Stimulated activated naive B cell treated with anti-CD40 and anti-IgM and Interleukin-4, amounts not matched to agents 10 μg/mL and 1 μg/mL and 100 μg/mL, for 72 hours (primary cell): ENCODE measurements at places on chromosomes 3 and 15.

GRCh38 chr3:99549957-99550603 lies 88.3 kb upstream of the COL8A1 start:
- DNase-seq: no peak
- H3K4me1 ChIP-seq: no peaks in the 10 kb centered on the region
- H3K4me3 ChIP-seq: no peak overlapping the region
- H3K27me3 ChIP-seq: no peaks in the 10 kb centered on the region
- no peaks in the 10 kb centered on the region for H3K36me3 ChIP-seq
- H3K27ac ChIP-seq: no peak overlapping the region

DNA sequence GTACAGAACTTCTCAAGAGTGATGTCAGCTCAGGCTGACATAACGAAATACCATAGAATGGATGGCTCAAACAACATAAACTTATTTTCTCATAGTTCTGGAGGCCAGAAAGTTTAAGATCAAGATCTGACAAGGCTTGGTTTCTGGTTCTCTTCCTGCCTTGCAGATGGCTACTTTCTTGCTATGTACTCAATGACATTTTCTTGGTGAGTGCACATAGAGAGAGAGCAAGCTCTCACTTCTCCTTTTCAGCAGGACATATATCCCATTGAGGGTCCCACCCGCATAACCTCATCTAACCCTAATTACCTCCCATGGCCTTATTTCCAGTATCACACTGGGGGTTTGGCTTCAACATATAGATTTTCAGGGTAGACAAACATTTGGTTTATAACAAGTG lies 1072.1 kb downstream of the PLOD2 start:
- H3K36me3 ChIP-seq: no peaks in the 10 kb centered on the region
- H3K4me1 ChIP-seq: peaks cover 4% of the 10 kb centered on the region
- no peak overlapping the region for H3K4me3 ChIP-seq
- H3K27me3 ChIP-seq: no peaks in the 10 kb centered on the region

- no peaks in the 10 kb centered on the region for H3K4me1 ChIP-seq
- H3K27me3 ChIP-seq: peaks cover 18% of the 10 kb centered on the region
- no peak for DNase-seq
Measured at GRCh38 chr3:66655671-66656070, 154.8 kb upstream of the LRIG1 start.

- H3K27ac ChIP-seq: no peak overlapping the region
- H3K4me3 ChIP-seq: no peak overlapping the region
- DNase-seq: no peak
- H3K27me3 ChIP-seq: peaks cover 19% of the 10 kb centered on the region
- no peaks in the 10 kb centered on the region for H3K36me3 ChIP-seq
- no peaks in the 10 kb centered on the region for H3K4me1 ChIP-seq
Measured at GRCh38 chr15:80439140-80439539, 35.0 kb downstream of the ARNT2 start.

GRCh38 chr15:39874890-39875549 lies 45.0 kb downstream of the GPR176 start:
- no peak for DNase-seq
- no peaks in the 10 kb centered on the region for H3K4me1 ChIP-seq
- H3K27me3 ChIP-seq: no peaks in the 10 kb centered on the region
- H3K27ac ChIP-seq: no peak overlapping the region

- no peaks in the 10 kb centered on the region for H3K4me1 ChIP-seq
- DNase-seq: no peak
- no peak overlapping the region for H3K4me3 ChIP-seq
- H3K27me3 ChIP-seq: no peaks in the 10 kb centered on the region
- no peaks in the 10 kb centered on the region for H3K36me3 ChIP-seq
Measured at GRCh38 chr3:55000546-55000945, 72.7 kb upstream of the LRTM1 start.

DNA sequence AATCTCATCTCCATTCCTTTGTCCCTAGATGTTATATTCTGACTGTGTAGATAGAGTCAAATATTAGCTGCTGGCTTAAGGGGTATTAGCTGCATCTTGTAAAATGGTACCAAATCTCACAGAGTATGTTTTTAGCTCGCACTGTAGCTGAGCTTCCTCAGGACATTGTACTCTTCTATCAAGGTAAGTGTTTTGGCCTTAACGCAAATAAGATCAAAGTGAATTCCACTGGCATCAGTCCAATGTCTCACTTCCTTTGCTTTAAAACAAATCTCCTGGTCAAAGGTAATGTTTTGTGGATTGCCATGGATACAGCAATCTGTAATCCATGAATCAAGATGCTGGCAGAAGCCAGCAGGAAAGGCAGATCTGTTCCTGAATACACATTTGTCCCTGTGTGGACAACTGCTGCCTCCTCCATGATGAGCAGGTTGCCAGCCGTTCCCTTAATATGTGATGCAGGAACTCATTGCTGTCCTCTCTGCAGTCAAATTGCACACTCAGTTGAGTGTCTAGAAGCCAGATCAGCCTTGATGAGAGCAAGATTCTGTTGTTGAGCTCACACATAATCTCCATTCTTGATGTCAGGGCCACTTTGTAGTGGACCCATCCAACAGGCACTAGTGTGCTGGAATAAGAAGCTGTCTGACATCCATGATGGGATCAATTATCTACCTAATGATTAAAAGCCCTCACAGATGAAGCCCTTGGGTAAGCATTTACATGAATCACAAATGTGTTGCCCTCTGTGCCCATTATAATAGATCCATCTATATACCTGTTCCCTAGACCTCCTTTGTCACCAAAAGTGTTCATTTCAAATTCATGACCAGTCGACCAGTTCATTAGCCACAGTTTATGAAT lies 96.6 kb upstream of the AGTR1 start:
- DNase-seq: no peak
- no peak overlapping the region for H3K4me3 ChIP-seq
- no peaks in the 10 kb centered on the region for H3K36me3 ChIP-seq
- H3K4me1 ChIP-seq: no peaks in the 10 kb centered on the region

DNA sequence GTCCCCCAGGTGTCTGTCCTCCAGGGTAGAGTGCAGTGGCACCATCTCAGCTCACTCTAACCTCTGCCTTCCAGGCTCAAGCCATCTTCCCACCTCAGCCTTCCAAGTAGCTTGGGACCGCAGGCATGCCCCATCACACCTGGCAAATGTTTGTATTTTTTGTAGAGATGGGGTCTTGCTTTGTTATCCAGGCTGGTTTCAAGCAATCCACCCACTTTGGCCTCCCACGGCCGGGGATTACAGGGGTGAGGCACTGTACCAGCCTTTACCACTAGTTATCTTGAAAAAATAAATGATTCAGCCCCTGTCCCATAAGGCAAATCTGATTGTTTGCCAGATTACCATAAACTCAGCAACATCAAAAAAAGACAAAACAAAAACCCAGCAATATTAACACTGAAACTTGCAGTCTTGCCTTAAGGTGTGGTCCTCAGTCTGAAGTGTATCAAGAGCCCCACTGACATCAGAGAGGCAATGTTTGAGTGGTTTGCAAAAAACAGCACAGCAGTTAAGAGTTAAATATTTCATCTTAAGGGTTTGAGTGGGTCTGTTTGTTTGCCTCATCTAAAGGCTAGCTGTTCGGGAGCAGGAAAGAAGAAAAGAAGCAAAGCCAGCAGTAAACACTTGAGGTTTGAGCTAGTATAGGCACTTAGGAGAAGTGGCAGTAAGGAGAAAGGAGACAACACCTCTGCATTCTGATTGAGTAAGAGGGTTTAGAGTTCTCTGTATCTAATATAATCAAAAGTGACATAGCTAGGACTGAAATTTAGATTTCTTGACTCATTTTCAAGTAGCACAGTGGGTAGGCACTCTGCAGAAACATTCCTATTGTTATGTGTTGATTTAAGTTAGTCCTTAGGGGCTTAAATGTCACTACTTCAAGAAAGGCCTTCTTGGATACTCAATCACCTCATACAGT lies 26.3 kb upstream of the EDEM1 start:
- H3K4me1 ChIP-seq: peaks cover 82% of the 10 kb centered on the region
- H3K36me3 ChIP-seq: peaks cover 33% of the 10 kb centered on the region
- peak overlapping the region; percentile 3 for H3K4me3 ChIP-seq
- no peaks in the 10 kb centered on the region for H3K27me3 ChIP-seq

DNA sequence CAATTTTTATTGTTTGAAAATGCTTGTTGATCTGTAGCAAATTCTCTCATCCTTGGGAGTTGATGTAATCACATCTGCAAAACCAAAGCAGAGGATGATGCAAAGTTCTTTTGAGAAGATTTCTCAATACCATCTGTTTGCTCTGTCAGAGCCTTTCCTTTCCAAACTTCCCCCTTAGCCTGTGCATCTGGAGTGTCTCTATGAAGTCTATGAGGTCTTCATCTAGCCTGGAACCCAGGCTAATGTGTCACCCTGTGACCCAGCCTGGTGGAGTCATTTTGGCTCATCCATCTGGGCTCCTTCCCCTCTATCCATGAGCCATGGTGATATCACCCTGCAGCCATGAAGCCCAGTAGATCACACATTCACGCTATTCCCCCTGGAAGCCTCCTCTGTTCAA lies 123.2 kb upstream of the SLC7A14 start:
- H3K27me3 ChIP-seq: peaks cover 35% of the 10 kb centered on the region
- H3K27ac ChIP-seq: no peak overlapping the region
- no peak overlapping the region for H3K4me3 ChIP-seq
- DNase-seq: no peak
- no peaks in the 10 kb centered on the region for H3K4me1 ChIP-seq

- H3K4me3 ChIP-seq: peak overlapping the region; percentile 51
- DNase-seq: peak; percentile 32
- peak overlapping the region; percentile 90 for H3K27ac ChIP-seq
- H3K36me3 ChIP-seq: peaks cover 8% of the 10 kb centered on the region
- H3K4me1 ChIP-seq: peaks cover 52% of the 10 kb centered on the region
Measured at GRCh38 chr3:195095035-195095703, 175.8 kb downstream of the XXYLT1 start.

DNA sequence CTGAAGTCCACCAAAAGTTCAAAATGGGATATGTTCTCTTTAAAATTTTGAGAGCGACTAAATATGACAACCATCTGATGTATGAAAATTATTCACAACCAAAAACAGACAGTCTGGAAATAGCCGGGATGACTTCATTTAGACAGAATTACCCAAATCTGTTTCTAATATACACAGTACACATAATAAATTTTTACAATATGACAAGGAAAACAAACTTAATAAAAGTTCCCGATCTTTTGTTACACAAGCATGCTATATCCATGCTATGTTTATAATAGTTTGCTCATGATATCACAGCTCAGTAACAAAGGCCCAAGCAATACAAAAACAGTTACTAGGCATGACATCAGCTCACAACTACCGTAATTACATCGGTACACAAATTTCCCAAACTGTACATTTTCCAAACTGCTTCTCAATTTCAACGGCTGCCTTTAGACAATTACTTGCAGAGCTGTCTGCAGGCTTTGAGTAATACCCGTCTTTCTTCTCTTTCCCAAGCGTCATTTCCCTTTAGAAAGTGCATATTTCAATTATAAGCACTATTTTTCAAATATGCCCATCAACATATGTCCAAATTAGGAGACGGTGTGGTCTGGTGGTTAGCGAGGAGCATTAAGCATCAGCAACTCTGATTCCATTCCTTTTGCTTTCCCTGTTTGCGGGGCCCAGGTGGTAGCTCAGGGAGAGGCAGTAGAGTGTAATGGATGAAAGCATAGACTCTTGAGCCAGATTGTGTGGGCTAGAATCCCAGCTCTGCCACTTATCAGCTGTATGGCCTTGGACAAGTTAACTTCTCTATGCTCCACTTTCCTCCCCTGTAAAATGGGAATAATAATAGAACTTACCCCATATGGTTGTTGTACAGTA lies 481.2 kb downstream of the FOXP1 start:
- peak overlapping the region; percentile 89 for H3K27ac ChIP-seq
- peaks cover 49% of the 10 kb centered on the region for H3K36me3 ChIP-seq
- no peak for DNase-seq
- no peaks in the 10 kb centered on the region for H3K27me3 ChIP-seq

- H3K27me3 ChIP-seq: no peaks in the 10 kb centered on the region
- no peaks in the 10 kb centered on the region for H3K4me1 ChIP-seq
- no peak overlapping the region for H3K4me3 ChIP-seq
- H3K36me3 ChIP-seq: no peaks in the 10 kb centered on the region
- no peak overlapping the region for H3K27ac ChIP-seq
- no peak for DNase-seq
Measured at GRCh38 chr3:165725296-165725695, 111.9 kb downstream of the BCHE start.

GRCh38 chr3:189239616-189240015 lies 67.8 kb downstream of the TPRG1 start:
- no peak overlapping the region for H3K27ac ChIP-seq
- peak; percentile 23 for DNase-seq
- H3K36me3 ChIP-seq: peaks cover 5% of the 10 kb centered on the region
- peaks cover 9% of the 10 kb centered on the region for H3K27me3 ChIP-seq

GRCh38 chr3:184248454-184249411 lies at the start of gene ALG3:
Gene ALG3 (minus strand): TSS chr3:184248962. CDS start chr3:184248940, 22 bp downstream.
- H3K36me3 ChIP-seq: peaks cover 13% of the 10 kb centered on the region
- DNase-seq: peak; percentile 79
- peak within 1 kb of the TSS; percentile 100 for H3K27ac ChIP-seq
- H3K27me3 ChIP-seq: no peaks in the 10 kb centered on the region

DNA sequence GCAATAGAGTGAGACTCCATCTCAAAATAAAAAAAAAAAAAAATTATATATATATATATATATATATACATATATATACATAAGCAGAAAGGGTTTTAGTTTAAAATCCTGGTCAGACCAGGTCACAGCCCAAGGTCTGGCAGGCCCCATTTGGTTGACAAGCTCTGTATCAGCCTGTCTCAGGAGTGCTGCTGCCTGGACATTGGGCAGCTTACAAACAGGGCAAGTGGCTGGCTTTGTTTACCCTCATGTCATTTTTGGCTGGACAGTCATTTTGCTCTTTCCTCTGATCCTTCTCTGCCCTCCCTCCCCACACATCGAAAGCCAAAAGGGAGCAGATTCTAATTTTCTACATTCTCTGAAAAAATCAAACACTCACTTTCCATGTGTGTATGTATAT lies 26.7 kb upstream of the KLHL6 start:
- DNase-seq: no peak
- H3K4me1 ChIP-seq: peaks cover 39% of the 10 kb centered on the region
- H3K27me3 ChIP-seq: peaks cover 13% of the 10 kb centered on the region
- no peak overlapping the region for H3K27ac ChIP-seq
- H3K4me3 ChIP-seq: no peak overlapping the region
- H3K36me3 ChIP-seq: no peaks in the 10 kb centered on the region

- H3K4me3 ChIP-seq: no peak overlapping the region
- peaks cover 3% of the 10 kb centered on the region for H3K27me3 ChIP-seq
- no peak overlapping the region for H3K27ac ChIP-seq
- no peaks in the 10 kb centered on the region for H3K36me3 ChIP-seq
- no peak for DNase-seq
Measured at GRCh38 chr3:5613599-5613998, 426.1 kb downstream of the EDEM1 start.

- H3K36me3 ChIP-seq: no peaks in the 10 kb centered on the region
- no peak overlapping the region for H3K4me3 ChIP-seq
- H3K27ac ChIP-seq: no peak overlapping the region
- H3K27me3 ChIP-seq: no peaks in the 10 kb centered on the region
- no peak for DNase-seq
Measured at GRCh38 chr3:190912736-190913135, 50.2 kb upstream of the GMNC start.

- no peak overlapping the region for H3K27ac ChIP-seq
- peaks cover 13% of the 10 kb centered on the region for H3K27me3 ChIP-seq
- H3K4me1 ChIP-seq: no peaks in the 10 kb centered on the region
- no peak overlapping the region for H3K4me3 ChIP-seq
Measured at GRCh38 chr3:44171891-44172290, 69.8 kb upstream of the TOPAZ1 start.

- no peaks in the 10 kb centered on the region for H3K36me3 ChIP-seq
- peaks cover 5% of the 10 kb centered on the region for H3K4me1 ChIP-seq
- no peak overlapping the region for H3K4me3 ChIP-seq
- peaks cover 24% of the 10 kb centered on the region for H3K27me3 ChIP-seq
- no peak for DNase-seq
- no peak overlapping the region for H3K27ac ChIP-seq
Measured at GRCh38 chr3:185711255-185711870, 113.5 kb downstream of the IGF2BP2 start.

- H3K27ac ChIP-seq: no peak overlapping the region
- no peak for DNase-seq
- no peak overlapping the region for H3K4me3 ChIP-seq
- H3K4me1 ChIP-seq: peaks cover 2% of the 10 kb centered on the region
Measured at GRCh38 chr3:120449251-120449650, 1.5 kb downstream of the FSTL1 start.
